NCI-H2081 (cell line): ENCODE measurements at places on chromosomes 5 and 9.

- DNase-seq, result peak; percentile 88
These were observed 497.6 kb downstream of the GADD45G start for GRCh38 chr9:90102292-90102901.

DNA sequence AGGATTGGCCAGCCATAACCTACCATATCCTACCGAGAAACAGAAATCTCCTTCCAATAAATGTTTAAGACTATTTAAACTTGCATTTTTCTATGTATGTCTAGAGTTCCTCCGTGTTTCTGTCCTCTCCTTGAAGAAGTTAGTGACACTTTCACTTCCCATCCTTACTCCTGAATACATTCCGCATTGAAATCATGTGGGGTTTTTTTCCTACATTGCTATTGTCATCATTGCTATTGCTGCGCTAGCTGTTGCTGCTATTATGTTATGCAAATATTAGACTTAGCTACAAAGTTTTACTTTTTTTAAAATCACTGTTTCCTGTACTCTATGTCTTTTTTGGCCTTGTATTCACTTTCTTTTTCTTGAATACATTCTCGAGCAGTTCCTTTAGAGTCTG is 83.3 kb upstream of the NEK6 start:
- DNase-seq, result no peak

DNA sequence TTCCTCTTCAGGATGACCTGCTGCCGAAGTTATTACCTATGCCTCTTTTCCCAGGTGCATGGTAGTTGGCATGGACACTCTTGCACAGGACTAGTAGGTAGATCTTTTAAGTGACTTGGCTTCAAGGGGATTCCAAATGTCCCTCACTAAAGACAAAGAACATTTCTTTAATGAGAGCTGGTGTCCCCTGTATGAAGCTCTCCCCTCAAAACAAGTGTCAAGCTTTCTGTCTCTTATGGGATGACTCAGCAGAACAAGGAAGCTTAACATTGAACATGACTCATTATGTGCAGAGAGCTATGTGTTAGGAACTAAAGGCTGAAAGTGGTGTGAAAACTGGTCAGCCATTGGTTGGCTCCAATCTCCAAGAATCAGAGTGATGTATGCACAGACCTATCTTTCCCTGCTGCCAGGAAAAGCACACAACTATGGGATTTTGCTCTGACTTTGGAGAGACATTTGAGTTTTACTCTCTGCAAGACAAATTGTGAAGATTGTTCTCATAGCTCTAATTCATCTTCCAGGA is 120.5 kb downstream of the PRDM6 start:
- no peak for DNase-seq

DNA sequence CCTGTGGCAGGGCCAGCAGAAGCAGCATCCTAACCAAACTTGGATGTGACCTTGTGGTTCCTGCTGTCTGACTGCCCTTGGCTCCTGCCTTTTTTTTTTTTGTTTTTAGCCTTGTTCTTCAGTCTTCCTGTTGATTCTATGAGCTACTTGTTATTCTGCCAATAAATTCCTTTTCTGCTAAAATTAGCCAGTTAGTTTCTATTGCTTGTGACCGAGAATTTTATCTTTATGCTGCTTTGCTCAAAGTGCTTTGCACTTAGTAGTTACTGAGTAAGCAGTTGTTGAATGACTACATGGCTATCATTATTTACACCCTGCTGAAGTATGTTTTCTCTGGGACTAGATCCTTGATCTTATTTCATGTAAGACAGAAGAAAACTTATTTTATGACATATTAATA is 20.8 kb upstream of the ATG10 start:
- DNase-seq, result no peak

DNA sequence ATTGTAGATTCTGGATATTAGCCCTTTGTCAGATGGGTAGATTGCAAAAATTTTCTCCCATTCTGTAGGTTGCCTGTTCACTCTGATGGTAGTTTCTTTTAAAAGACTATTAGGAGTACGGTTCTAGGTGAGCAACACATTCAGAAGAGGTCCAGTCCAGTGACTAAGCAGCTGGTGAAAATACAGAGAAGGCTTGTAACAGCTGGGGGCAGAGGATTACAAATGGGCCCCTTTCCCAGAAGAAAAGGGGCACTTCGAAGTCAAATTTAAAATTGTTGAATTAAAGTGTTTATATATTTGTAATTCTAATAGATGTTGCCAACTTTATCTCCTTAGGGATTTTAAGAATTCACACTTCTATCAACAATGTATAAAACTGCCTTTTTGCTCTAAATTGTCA is 720.5 kb downstream of the TLE4 start:
- DNase-seq, result no peak

DNA sequence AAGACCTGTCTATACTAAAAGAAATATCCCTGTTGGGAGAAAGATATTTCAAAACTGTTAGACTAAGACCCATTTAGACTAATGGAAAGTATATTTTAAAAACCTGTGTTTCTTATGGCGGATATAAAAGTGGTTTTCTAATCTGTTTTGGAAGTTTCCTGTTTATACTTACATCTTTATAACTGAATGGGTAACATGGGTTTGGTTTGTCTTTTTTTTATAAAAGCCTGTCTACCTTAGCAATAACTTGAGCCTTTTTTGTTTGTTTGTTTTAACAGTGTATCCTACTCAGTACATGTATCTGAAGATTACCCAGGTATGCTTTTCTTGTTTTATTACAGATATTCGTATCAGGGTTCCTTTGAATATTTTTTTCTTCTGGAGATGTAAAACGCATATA is 83.4 kb downstream of the PARP8 start:
- DNase-seq, result no peak

GRCh38 chr9:103287361-103287760 is 292.2 kb downstream of the CYLC2 start:
- DNase-seq, result no peak

DNA sequence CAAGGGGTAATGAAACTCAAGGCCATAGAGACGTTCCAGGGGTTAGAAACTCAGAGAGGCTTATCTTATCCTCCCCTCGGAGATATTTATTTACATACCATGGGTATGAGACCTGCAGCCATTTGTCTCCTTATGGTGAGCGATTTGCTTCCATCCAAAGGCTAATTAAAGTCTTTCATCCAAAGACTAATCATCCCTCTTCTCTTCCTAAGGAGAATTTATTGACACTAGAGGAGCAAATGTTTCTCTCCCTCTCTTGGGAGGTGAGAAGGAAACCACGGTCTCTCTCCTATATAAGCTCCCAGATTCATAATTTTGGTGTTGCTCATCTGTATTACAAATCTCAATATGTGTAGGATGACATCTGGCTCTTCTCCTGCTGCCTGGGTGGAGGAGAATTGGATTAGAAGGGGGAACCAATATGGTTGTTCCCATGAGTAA is 31.0 kb upstream of the RPS23 start:
- no peak for DNase-seq
